ENCODE measurements at places on chromosomes 4 and X.

GRCh38 chr4:185743722-185744487, 68.1 kb downstream of the SORBS2 start:
- DNase-seq = no peak

- DNase-seq = no peak
These were observed 42.3 kb upstream of the SRD5A3 start for GRCh38 chr4:55303760-55304165.

- no peak for DNase-seq
These were observed 92.7 kb downstream of the AR start for GRCh38 chrX:67636532-67636931.

DNA sequence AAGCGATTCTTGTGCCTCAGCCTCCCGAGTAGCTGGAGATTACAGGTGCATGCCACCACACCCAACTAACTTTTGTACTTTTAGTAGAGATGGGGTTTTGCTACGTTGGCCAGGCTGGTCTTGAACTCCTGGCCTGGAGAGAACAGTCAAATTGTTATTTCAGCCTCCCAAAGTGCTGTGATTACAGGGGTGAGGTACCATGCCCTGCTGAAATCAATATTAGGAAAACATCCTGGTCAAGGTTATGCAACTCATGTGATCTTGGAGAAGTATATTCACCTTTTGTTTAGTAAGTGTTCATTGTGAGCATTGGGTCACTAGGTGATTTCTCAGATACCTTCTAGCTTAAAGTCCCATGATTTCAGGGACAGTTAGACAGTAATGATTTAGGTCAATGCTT, 167.8 kb downstream of the AASDH start:
- DNase-seq = no peak

DNA sequence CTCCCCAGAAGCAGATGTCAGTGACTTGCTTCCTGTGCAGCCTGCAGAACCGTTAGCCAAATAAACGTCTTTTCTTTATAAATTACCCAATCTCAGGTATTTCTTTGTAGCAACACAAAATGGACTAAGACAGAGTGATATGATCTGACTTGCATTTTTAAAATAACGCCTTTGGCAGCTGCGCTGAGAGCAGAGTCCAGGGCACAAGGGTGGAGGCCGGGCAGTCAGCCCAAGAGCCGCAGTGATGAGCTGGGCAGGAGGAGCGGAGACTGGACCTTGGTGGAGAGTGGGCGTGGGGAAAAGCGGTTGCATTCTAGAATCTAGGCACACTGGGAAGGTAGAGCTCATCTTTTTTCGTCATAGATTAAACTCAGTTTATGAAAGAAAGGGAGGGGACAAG, 56.5 kb upstream of the ACSL1 start:
- no peak for DNase-seq

Measured in esophagus squamous epithelium (tissue), 5 donors.